Inflammatory macrophage (primary cell): ENCODE measurements at places on chromosomes 11 and 22.
A peak's percentile ranks its signal among the peaks of the same experiment; 100 is the strongest.

- no peak for DNase-seq
Observed at GRCh38 chr22:20528405-20528978, 21.1 kb downstream of the MED15 start.

- no peak for DNase-seq
Observed at GRCh38 chr11:12110714-12111548, 541 bp downstream of the MICAL2 start.

DNA sequence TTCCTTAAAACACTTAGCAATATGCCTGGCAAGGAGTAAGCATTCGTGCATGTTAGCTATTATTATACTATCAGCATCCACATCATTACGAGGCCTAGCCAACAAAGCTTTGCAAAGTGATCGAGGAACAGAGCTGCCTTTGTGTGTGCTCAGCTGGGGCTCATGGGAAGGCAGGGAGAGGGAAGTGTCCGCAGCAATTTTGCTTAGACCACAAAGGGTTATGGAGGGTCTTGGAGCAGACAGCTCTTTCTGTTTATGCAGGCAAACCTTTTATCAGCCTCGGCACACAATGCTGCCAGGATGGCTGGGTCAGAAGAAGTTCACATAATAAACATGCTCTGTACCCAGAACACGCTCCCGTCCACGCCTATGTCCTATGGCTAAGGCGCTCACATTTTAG, 10.9 kb upstream of the DKK3 start:
- DNase-seq, result no peak

GRCh38 chr11:36010010-36010740, 66.3 kb downstream of the LDLRAD3 start:
- no peak for DNase-seq

GRCh38 chr11:76206327-76207081, at the start of gene WNT11:
Gene WNT11, minus strand, starts transcription at chr11:76206502. Its CDS starts 95 bp downstream, at chr11:76206407.
- peak; percentile 17 for DNase-seq

GRCh38 chr11:9861860-9862725, 198.2 kb downstream of the SWAP70 start:
- peak; percentile 66 for DNase-seq

- DNase-seq, result no peak
Observed at GRCh38 chr11:115845872-115846271, 341.7 kb upstream of the CADM1 start.

- no peak for DNase-seq
Observed at GRCh38 chr11:95344932-95345642, 114.1 kb upstream of the SESN3 start.

- no peak for DNase-seq
Observed at GRCh38 chr11:8261291-8261690, 2.4 kb downstream of the LMO1 start.

DNA sequence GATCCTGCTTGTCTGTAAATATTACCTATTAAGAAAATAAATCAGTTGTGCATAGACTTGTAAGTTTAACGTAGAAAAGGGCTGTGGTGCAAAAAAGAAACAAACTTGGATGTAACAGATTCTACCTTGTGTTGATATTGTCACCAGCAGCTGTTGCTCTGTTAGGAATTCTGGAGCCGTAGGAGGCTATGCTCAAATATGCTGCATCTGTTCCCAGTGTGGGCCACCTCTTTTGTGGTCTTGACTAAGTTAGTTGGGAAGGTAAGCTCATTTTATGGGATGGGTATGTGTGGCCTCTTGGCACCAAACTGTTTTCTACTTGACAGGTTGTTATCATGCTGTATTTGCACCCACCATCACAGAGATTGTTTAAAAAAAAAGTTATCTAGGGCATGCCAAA, 29.4 kb upstream of the RAG2 start:
- DNase-seq, result no peak

DNA sequence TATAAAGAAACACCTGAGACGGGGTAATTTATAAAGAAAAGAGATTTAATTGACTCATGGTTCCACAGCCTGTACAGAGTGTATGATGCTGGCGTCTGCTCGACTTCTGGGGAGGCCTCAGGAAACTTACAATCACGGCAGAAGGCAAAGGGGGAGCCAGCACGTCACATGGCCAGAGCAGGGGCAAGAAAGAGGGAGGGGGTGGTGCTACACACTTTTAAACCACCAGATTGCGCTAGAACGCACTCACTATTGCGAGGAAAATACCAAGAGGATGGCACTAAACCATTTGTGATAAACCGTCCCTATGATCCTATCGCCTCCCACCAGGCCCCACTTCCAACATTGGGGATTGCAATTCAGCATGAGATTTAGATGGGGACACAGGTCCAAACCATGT, 79.7 kb upstream of the CARD18 start:
- DNase-seq, result no peak

DNA sequence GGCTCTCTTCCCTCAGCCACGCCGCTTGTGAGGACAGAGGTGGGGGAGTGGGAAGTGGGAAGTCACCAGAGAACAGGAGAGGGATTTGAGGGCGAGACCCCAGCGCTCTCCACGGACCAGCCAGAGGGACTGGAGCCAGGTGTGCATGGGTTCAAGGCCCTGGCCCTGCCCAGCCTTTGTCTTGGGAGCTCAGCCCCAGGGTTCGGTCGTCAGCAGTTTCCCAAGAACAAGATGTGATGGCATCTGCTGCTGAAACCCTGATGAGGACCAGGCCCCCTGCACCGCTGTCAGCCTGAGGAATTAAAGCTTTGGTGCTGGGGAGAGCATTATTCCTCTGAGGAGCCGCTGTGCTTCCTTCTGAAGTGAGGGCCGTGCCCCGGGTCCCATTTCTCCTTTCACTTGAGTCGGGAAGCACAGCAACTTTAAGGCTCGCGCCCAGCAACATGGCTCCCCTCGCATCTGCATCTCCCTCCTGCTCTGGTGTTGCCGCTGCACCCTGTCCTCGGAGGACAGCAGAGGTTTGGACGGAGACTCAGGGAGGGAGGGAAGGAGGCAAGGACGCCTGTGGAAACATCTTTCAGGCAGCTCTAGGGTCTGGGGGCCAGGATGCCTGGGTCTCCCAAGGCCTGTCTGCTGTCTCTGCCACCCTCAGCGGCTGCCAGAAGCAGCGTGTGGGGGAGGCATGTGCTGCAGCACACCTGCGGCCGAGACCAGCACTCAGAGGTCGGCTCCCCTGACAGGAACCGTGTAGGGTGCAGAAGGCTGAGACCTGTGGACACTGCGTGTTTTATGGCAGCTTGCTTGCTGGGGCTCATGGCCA, 3.8 kb downstream of the IFITM5 start:
- DNase-seq, result no peak

DNA sequence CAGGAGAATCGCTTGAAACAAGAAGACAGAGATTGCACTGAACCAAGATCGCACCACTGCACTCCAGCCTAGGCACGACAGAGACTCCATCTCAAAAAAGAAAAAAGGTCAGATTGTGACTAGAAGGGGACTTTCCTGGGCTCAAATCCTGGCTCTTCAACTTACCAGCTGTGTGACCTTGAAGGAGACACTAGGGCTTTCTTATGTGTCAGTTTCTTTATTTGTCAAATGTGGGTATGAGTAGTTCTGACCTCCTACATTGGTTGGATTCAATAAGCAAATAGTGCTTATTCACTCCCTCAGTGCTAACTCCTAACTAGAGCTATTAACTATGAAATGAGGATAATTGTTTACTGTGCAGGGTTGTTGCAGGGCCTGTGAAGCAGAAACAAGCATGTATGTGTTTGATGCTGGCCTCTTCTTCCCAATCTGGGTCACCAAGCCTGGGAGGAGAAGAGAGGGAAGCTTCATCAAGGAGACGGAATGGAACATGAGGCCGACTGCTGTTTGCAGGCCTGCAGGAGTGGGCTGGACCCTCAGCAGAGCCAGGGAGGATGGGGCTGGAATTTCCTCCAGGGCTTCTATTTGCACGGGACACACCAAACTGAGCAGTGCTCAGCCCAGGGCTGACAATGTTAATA, 22.5 kb downstream of the RHOD start:
- peak; percentile 6 for DNase-seq

GRCh38 chr11:20131788-20132666, 28.2 kb downstream of the DBX1 start:
- peak; percentile 36 for DNase-seq

GRCh38 chr11:133271206-133271605, 261.1 kb downstream of the OPCML start:
- no peak for DNase-seq

GRCh38 chr11:78147807-78148206, 8.4 kb upstream of the ALG8 start:
- no peak for DNase-seq

DNA sequence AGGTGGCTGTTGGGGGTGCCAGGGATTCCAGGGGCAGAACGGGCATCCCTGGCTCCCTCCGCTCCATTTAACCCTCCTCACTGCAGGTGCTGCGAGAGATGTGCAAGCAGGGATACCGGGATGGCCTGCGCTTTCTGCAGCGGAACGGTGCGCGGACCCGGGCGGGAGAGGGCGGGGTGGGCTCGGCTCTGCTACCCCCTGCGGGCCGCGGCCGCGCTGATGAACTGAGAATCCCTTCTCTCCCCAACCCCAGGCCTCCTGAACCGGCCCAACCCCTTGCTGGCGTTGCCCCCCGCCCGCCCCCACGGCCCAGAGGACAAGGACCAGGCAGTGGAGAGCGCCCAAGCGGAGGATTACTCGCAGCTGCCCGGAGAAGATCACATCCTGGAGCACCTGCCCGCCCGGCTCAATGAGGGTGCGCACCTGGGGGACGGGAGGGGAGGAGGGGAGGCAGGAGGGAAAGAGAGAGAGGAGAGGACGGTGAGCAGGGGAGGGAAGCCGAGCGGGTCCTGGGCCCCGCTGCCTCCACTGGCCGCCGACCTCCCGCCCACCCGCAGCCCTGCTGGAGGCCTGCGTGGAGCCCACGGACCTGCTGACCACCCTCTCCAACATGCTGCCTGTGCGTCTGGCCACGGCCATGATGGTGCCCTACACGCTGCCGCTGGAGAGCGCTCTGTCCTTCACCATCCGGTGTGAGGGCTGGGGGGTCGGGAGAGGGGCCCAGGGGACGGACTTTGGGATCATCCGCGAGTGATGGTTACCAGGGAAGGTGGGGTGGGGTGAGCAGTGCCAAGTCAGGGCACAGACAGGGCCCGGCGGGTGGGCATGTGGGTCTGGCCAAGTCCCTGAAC, 4.1 kb upstream of the CRACR2B start:
- no peak for DNase-seq

- DNase-seq, result no peak
Observed at GRCh38 chr11:124839128-124839971, 25.9 kb upstream of the ROBO3 start.

- no peak for DNase-seq
Observed at GRCh38 chr11:128689948-128690664, 3.8 kb upstream of the FLI1 start.

GRCh38 chr11:58941838-58942237, 2.5 kb downstream of the GLYATL1 start:
- DNase-seq, result no peak

GRCh38 chr22:37781434-37782059, 26.2 kb upstream of the GCAT start:
- DNase-seq, result no peak

- DNase-seq, result no peak
Observed at GRCh38 chr11:128511712-128512111, 75.6 kb downstream of the ETS1 start.

DNA sequence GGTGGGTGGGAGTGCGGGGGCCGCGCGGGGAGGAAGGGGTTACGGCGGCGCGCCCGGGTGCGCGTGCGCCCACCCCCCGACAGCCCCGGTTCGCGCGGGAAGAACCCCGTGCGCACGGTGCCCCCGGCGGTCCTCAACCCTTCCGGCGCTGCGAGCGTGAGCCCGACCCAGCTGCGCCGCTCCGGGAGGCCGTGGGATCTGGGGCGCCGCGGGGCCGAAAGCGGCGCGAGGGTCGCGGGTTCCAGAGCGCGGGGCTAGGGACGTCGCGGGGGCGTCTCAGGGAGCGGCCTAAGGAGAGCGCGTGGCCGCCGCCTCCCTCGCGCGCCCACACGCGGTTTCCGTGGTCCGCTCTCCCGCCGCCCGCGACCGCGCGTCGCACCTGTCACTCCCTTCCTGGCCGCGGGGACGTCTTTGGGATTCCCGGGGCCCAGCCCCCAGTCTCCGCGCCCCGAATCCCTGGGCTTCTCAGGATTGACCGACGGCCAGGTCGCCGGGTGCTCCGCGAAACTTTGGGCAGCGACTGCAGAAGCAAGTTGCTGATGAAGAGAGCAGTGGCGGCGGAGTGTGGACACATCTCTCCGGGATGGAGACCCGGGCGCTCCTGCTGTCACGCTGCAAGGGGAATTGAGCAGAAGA, 582 bp downstream of the SREBF2 start:
- peak; percentile 36 for DNase-seq

GRCh38 chr11:19632499-19632834, 80.2 kb upstream of the NAV2 start:
- DNase-seq, result no peak

DNA sequence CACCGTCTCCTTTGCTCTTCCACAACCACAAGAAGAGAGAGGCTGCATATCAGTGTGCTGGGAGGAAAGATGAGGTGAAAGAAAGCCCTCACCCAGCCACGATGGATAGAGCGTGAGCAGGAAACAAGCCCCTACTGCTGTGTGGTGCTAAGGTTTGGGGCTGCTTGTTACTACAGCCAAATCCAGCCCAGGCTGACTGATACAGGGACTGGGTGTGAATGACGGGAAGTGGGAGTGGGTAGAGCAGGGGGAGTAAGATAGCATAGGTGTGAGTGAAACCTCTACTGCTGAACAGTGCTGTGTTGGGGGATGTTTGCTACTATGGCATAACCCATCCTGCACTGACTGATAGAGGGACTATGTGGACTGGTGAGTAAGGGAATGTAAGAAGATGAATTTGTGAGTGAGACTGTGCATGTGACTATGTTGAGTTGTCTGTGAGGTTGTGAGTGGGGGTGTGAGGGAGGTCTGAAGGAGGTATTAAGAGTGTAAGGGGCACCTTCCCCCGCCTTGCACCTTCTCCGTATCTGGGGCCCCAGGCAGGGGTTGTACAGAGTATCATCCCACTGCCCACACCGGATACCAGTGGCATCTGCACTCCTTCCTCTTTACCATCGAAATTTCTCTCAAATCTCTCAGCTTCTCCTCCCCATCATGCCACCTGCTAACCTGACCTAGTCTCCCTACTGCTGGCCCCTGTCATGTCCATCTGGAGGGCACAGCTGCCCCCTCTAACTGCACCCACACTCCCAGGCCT, 91.5 kb downstream of the MN1 start:
- no peak for DNase-seq

- DNase-seq, result peak; percentile 4
Observed at GRCh38 chr11:33690290-33691065, 10.1 kb downstream of the C11orf91 start.

DNA sequence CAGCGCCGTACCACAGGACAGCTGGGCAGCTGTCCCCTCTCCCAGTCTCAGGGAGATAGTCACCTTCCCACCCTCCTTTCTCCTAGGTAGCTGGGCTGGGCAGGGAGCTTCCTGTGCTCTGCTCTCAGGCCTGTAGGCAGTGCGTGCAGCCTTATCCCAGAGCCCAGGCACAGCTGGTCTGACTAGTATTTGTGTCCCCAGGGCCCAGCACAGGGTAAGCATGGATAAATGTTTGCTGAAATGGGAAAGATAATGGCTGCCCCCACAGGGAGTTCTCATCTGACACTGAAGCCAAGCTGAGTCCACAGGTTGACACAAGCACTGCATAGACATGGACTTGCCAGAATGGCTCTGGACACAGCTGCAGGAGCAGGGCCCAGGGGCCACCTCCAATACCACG, 9.8 kb downstream of the SLC15A3 start:
- DNase-seq, result no peak

GRCh38 chr22:39456522-39457197, at the start of gene MGAT3:
Gene MGAT3, plus strand, starts transcription at chr22:39457012. Its CDS starts 30,336 bp downstream, at chr22:39487348.
- no peak for DNase-seq

GRCh38 chr11:45556851-45557707, 108.3 kb downstream of the CHST1 start:
- no peak for DNase-seq

- peak; percentile 28 for DNase-seq
Observed at GRCh38 chr11:123517559-123518364, 87.7 kb downstream of the GRAMD1B start.

- DNase-seq, result no peak
Observed at GRCh38 chr11:119804698-119805097, 75.7 kb upstream of the NECTIN1 start.
